ENCODE measurements at places on chromosomes 12 and 14.

GRCh38 chr12:68837215-68837614 lies 29.2 kb downstream of the MDM2 start:
- DNase-seq: no peak

DNA sequence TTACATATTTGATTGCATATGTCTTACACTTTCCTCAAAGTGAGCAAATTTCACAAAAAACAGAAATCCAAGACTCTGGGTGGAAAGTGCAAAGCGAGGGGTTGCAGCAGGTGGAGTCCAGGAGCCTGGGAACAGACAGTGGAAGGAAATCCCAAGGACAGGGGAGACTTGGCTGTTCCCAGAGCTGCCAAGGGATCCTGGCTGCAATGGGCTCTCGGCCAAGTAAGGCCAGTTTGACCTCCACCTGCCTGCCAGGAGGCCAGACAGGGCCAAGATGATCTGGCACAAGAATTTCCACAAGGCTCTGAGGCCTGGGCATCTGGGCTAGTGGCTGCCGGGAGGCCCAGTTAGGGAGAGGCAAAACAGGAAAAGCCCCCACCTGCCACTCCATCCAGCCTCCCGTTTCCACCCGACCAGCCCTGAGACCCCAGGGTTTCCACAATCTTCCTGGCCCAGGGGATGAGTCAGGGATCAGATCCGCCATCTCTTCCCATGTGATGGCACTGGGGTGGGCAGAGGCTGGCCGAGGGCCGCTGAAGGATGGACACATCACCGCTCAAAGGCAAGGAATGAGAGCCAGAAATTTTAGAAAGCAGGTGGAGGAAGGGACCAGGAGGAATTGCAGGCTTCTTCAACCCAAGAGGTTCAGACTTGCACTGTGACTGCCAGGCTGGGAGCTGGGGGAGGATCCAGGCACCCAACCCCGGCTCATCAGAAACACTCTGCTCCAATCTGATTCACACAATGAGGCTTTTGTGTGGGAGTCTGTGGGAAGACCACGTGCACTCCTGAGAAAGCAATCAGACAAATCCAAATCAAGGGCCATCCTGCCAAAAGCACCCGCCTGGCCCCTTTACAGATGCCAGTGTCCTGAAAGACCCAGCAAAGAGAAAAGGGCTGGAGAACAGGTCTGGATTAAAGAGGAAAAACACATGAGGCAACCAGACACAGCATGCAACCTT lies 16.3 kb downstream of the SCARB1 start:
- peak; percentile 13 for DNase-seq

GRCh38 chr12:15336768-15337553 lies 14.7 kb downstream of the PTPRO start:
- peak; percentile 96 for DNase-seq

GRCh38 chr12:125434936-125435443 lies 369.8 kb downstream of the AACS start:
- DNase-seq: no peak

DNA sequence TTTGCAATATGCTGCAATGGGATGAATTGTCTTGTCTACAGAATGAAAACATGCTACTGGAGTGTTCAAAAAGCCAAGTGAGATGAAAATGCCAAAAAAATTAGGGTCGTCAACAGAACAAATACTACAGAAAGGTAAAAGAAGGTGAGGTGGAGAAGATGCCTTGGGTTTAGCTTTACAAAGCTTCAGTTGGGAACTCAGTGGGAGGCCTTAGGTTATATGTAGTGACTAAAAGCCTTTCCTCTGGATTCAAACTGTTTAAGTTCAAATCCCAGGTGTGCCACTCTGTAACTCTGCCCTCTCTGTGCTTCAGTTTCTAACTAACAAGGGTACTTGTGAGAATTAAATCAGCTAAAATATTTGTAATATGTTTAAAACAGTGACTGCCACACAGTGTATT lies 84.9 kb upstream of the PDE3A start:
- DNase-seq: no peak

DNA sequence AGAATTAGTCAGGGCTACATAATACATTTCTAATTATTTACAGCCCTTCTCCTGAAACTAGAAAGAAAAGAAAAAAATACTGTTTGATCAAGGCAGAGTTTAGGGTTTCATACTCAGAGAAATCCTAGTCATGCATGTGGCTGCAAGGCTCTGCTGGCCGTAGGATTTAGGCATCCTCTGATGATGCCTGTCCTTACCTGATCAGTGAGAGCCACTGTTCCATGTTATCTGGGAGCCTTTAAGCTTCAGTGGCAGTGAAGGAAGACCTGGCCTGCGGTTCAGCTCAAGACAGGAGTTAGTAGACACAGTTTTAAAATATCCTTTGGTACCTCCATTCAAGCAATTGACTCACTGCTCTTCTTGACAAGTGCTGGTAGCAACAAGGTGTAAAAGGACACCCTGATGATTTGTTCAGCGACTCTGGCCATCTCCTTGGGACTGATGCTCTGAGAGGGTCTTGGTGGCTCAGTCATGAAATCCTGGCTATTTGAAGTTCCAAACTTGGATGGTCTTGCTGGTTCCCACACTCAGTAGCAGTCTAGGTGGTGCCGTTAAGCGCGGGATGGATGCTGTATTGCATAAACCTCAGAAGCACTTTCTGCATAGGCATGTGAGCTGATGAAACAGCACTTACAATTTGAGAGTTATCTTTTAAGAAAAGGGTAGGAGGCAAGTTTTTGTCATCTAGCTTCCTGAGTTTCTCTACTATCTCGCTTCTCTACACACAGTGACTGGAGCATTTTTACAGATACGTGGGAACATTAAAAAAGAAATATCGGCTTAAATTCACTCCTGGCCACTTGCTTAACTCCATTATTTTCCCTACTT lies 162.0 kb downstream of the SAMD4A start:
- no peak for DNase-seq

- DNase-seq: no peak
These were observed 24.9 kb upstream of the MED13L start for GRCh38 chr12:116302166-116303058.

DNA sequence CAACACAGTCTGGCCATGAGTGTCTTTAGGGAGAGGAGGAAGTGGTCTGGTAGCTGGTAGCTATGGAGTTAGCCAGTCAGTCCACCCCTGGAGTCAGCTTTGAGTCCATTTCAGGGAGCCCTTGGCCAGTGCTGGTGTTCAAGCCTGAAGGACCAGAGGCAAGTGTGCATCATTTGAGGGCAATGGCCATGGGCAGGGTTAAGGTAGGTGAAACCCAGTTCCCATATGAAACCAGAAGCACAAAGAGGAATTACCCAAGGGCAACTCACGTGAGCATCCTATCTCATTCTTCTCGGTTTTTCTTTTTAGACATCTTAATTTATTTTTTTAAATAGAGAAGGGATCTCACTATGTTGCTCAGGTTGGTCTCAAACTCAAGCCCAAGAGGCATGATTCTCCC lies 61.3 kb upstream of the ACTN1 start:
- no peak for DNase-seq

DNA sequence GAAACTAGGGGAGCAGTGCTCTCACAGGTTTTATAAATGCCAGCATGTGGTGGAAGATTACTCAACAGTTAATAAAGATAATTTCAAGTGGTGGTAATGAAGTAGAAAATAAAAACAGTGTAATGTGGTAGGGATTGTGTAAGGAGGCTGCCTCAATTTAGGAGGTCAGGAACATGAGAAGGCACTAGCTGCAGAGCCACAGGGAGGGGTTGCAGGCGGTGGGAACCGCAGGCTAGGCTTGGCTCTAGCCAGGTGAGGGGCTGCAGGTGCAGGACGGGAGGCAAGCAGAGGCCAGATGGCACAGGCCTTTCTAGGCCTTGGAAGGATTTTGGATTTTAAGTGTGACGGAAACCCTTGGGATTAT lies 768 bp downstream of the METTL25 start:
- no peak for DNase-seq

DNA sequence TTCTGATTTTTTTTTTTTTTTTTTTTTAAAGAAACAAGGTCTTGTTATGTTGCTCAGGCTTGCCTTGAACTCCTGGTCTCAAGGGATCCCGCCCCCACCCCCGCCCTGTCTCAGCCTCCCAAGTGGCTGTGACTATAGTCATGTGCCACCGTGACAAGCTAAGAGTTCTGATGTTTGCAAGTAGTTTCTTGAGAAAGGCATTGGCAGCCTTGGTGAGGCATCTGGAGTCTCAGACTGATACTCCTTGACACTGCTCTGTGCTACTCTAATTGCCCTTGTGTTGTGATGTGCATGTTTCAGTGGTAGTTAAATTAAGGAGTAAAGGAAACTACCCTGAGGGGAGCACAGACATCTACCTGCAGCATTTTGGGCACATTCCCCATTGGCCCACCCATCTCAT lies 46.2 kb upstream of the OR4E1 start:
- no peak for DNase-seq

DNA sequence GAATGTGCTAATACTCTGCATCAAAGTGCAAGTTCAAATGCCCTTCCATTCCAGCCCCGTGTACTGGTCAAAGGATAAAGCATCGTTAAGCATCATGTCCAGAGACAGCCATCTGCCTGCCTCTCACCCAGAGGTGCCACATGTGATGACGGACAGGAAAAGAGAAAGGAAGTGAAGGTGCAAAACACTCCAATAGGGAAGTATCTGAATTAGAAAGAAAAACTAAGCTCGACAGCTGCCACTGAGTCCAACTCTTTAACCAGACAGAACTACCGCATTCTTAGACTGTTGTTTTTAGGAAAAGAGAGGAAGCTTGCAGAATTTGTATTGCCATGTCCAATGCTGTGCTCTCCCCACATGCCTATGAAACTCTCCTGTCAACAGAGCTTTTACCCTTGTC lies 465.0 kb upstream of the SOX5 start:
- DNase-seq: no peak

DNA sequence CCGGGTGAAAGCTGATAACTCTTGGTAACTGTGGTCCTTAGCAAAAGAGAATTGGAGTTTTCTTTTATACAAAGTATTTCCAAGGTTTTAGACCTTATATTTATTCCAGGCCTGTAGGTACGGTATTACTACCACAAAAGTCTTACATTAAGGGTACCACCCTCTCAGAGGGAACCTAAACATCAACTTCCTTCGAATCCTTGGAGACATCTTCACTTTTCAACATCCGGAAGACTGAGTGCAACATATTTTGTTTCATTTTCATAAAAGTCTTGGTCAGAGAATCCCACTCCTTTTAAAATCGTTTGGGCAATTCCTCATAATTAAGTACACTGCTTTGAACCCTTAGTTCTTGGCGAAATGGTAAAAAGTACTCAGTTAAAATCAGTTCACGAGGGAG lies 1.2 kb downstream of the CNOT2 start:
- no peak for DNase-seq

- no peak for DNase-seq
These were observed 199.0 kb downstream of the KIF26A start for GRCh38 chr14:104337351-104337750.

DNA sequence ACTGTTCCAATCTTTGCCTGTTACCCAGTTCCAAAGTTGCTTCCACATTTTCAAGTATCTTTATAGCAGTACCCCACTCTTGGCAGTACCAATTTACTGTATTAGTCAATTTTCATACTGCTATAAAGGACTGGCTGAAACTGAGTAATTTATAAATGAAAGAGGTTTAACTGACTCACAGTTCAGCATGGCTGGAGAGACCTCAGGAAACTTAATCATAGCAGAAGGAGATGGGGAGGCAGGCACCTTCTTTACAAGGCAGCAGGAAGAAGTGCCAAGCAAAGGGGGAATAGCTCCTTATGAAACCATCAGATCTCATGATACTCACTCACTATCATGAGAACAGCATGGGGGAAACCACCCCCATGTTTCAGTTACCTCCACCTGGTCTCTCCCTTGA lies 215.0 kb downstream of the SNAPC1 start:
- DNase-seq: no peak
